ENCODE measurements at places on chromosomes 13 and 19.

GRCh38 chr13:96284971-96285370 is 195.1 kb downstream of the HS6ST3 start:
- DNase-seq = no peak

GRCh38 chr19:19847781-19848180 is 17.9 kb upstream of the ZNF253 start:
- DNase-seq = no peak

DNA sequence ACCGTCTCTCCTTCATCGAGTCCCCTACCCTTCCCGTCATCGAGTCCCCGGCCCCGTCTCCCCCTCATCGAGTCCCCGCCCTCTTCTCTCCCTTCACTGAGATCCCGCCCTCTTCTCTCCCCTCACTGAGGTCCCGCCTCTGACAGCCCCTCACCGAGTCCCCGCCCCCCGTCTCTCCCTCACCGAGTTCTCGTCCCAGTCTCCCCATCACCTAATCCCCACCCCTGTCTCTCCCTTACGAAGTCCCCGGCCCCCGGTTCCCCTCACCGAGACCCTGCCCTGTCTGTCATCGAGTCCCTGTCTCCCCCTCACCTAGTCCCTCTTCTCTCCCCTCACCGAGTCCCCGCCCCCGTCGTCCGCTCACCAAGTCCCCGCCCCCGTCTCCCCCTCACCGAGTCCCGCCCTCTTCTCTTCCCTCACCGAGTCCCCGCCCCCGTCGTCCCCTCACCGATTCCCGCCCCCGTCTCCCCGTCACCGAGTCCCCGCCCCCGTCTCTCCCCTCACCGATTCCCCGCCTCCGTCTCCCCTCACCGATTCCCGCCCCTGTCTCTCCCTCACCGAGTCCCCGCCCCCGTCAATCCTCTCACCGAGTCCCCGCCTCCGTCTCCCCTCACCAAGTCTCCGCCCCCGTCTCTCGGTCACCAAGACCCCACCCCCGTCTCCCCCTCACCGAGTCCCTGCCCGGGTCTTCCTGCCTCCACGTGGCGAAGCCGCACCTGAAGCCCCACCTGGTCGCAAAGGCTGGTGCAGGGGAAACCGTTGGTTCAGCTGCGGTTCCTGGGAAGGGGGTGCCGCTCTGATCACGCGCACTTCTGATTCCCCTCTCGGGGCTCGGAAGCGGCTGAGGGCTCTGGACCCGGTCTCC is 23.9 kb upstream of the ZNF846 start:
- DNase-seq = peak; percentile 58

DNA sequence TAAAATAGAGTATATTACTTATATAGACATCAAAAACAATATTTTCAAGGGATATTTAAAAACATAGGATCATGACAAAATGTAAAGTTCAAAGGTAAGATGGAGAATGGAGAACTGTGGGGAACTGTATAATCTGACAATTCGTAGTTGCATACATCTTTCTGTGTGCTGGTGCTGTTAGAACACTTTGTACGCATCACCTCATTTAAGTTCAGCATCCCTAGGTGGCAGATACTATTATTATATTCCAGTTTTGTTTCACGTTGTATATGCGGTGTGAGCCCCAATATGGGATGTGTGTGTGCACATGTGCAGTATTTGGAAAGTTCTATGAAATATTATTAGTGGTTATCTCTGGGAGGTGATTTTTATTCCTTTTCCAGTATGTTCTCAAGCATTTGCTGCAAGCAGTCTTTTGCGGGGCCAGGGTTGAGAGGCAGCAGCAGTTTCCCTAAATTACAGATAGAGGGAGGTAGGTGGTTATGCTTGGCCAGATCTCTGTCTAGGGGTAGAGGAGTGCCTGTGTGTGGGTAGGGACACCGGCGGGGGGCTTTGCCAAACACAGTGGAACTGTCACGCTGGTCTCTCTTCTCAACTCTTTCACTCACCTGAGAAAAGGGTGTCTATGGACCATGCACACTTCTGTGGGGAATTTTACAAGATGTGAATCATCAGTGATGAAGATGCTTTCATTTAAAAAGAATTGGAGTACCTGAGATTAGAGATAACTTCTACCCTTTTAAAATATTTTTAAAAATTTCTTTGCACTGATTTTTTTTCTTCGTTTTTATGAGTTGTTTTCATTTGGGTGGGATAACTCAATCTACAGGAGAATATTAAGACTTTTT is 55.6 kb upstream of the ALOX5AP start:
- DNase-seq = peak; percentile 2

DNA sequence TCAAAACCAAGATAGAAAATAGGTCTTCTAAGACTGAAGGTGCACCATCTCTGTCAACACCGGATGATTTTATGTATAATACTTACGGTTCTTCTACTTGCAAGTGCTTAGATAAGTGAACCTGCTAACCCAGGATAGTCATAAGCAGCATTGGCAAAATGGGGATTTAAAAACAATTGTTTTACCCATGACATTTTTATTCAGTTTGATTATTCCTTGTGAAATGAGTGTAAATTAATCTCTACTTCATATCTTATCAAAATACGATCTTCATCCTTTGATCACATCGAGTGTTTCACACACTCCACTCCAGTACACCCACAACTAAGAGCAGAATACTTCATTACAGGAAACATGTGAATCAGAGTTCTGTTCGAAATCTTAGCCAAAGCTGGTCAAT is 23.0 kb upstream of the MTRF1 start:
- no peak for DNase-seq

- no peak for DNase-seq
These were observed 8.7 kb downstream of the CD177 start for GRCh38 chr19:43362179-43362578.

DNA sequence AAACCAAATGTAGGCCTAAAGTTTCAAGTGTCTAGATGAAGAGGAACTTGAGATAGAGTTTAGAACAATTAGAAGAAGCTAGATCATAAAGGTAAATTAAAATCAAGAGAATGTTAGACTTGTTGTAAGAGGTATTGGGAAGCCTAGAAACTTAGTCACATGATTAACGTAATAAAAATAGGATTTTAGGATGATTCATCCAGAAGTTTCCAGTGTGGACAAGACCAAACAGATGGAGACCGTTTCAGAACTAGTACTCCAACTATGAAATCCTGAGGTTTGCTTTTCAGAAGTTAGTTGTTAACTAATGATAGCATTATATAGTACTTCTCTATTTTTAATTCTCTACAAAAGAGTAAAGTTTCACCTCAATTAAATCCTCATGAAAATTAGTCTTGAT is 104.9 kb downstream of the MZT1 start:
- DNase-seq = no peak

DNA sequence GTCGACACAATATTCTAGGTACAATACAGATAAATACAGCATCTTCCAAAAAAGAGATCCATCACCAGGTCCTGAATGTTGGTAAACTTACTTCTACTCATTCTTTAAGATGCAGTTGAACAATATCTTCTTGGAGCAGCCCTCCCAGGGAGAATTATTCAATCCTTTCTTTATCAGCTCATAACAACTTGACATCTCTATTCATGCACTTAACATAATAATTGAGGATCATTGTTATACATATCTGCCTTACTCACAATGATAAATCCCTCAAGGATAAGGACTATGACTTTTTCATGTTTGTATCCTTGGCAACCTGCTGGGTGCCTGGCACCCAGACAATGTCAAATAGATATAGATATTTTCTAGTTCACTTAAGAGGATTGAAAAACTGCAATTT is 219.5 kb downstream of the POU4F1 start:
- DNase-seq = no peak

DNA sequence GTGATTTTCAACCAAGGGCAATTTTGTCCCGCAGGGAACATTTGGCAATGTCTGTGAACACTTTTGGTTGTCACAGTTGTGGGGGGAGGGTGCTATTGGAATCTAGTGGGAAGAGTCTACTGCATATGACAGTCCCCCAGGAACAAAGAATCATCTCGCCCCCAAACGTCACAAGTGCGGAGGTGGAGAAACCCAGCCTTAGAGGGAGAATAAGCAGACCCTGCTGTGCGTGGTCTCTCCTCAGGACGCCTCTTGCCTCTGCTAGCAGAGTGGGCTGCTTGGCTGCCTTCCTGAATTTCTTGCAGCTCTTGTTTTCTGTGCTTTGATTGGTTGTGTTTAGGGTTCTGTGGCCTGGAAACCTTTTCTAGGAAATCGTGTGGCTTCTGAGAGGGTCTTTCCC is 42.5 kb downstream of the NFIX start:
- DNase-seq = no peak

GRCh38 chr13:74037762-74038161 is 96.4 kb downstream of the KLF12 start:
- DNase-seq = no peak

DNA sequence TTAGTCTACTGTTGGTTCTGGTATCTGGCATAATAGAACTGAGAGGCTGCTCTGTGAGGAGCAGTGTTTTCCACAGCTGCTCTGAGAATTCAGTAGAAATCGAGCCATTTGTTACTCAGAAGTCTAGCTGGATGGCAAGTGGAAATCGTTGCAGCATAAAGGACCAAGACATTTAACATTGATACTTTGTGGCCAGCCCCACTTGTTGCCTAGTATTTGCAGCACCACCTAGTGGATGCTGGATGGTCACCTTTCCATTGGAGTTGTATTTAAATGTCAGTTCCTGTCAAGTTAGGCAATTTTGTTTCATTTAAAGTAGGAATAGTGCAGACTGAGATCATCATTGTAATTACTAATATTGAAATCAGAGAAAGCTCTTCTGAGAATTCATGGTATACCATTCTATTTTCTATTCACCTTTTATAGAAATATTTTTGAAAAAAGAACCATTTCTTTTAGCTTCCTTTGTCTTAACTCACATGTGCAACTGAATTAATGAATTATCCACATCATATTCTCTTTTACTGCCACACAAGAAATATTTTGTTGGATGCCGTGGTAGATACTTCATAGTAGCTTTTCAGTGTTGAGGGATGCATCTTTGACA is 64.6 kb downstream of the PDS5B start:
- no peak for DNase-seq

GRCh38 chr13:31963631-31964030 is 67.9 kb upstream of the FRY start:
- DNase-seq = no peak

GRCh38 chr13:44763615-44764301 is 187.6 kb upstream of the TSC22D1 start:
- no peak for DNase-seq

- no peak for DNase-seq
These were observed 11.3 kb downstream of the PLEKHF1 start for GRCh38 chr19:29676586-29676985.

DNA sequence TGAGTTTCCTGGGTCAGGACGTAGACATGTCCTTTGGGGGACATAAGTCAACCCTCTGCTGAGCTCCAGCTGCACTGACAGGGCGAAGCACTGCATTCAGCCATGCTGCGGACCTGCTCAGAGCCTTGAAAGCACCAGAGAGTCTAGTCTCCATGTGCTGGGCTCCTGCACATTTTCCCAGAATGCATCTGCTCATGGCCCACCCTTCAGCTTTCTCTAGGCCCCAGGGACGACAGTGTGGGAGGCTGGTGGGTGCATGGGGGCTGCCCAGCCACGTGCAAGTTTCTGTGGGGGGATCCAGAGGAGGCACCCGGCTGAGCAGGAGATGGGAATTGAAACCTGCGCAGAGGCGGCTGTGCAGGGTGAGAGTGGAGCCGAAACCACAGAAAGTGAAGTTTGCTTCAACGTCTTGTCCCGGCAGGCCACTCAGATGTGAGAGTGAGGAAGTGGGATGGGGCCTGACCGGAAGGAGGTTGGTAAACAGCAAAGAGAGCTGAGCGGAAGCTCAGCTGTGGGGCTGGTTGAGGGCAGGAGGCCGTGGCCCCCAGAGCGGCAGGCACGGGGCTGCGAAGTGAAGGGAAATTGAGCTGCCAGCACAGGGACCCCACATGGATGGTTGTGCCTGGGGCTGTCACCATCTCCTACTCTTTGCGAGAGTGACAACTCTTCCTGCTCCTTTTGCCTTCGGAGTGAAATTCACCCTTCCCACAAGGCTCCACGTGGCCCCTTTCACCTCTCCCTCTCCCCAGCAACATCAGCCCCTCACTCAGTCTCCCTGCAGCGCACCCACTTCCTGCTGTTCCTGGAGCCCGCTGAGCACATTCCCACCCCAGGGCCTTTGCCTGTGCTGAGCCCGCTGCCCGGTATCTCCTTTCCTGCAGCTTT is 11.8 kb downstream of the PGLS start:
- DNase-seq = no peak

DNA sequence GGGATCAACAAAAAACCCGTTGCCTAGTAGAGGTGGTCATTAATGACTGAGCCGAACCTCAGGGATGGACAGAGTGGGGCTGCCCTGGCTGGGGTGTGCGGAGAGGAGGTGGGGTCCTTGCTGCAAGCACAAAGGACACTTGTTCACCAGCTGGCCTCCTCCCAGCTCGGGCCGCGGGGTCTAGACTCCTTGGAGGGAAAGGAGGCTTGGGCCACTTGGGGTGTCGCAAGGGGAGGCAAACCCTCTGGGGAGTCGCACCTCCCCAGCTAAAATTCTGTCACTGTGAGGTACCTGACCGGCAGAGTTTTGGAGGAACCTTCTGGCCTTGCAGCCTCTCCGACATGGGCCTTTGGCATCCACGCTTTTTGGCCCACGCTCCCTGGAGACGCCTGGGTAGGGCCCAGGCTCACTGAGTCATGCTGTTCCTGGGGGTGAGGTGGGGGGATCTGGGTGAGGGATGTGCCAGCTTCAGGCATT is 8.2 kb downstream of the KLHL26 start:
- DNase-seq = no peak

DNA sequence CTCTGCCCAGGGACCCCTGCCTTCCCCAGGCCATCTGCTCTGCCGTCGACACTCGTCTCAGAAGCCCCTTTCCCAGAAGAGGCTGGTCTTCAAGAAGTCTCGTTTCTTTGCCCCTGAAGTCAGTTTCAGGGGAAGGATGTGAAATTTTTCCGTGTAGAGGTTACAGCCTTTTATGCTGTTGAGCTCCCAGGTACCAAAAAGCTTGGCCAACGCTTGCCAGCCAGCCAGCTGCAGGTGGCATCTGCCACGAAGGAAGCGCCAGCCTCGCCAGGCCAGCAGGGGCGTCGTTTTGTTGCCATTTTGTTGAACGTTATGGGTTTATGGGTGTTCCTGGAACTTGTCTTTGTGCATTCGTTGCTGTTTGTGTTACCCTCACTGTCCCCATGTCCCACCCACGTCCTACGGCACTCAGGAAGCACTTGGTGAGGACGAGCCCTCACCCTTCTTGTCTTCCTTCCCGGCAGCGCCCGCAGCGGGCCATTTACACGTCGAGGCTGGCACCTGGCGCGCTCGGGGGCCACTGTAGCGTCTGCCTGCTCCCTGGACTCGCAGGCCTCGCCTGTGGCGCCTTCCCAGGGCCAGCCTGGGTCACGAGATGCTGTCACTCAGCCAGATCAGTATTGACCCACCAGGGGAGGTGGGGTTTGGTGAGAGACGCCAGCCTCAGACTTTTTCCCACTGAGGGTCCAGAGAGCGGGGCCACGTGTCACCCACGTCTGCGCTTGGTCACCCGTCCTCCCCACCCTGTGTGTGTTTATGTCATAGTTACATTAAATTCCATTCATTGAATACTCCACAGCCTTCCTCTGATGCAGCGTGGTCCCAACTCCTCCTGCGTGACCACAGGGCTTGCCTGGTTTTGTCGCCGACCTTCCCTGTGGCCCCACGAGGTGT is 37.1 kb downstream of the AP1M1 start:
- DNase-seq = no peak
